ENCODE measurements at places on chromosomes 3 and 15.

DNA sequence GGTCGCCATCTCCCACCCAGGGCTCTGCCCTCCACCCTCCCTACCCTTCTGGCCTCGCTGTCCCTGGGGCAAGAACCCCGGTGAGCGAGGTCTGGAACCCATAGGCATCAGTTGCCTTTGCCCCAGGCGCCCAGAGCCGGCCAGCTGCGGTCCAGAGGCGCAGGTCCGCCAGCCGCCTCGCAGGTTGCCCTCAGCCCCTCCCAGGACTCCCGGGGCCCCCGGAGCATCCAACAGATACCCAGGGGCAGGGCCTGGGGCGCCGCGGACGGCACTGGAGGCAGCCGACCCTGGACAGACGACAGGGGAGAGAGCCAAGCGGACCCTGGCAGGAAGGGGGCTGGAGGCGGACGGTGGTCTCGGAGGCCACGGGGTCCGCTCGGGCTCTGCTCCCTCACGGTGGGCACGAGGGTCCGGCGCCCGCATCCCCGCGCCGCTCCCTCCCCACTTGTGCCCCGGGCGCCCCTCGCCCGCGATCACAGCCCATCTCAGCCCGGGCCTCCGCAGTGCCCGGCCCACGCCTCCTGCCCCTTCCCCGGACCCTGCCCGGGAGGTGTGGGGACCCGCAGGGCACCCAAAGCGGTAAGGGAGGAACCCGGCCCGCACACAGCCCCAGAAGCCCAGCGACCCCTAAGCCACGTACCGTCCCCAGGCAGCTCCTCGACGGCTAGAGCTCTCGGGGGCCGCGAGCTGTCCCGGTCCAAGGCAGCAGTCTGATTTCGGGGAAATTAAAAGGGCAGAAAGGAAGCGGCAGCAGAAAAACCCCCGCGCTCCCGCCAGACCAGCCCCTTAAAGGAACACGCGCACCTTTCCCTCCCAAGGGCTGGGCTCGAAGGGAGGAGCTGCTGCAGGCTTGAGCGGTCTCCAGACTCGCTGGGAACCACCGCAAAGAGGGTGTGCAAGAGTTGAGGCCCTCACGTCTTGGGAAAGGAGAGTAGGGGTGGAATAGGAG, at the start of gene HAPLN3:
TSS of gene HAPLN3 (minus strand) at position 726 of the 949 bp plus-strand sequence. CDS start 8,246 bp downstream, outside the sequence.
- peak; percentile 46 for DNase-seq

GRCh38 chr3:127152684-127153505, 40.0 kb upstream of the PRR23E start:
- DNase-seq = no peak

DNA sequence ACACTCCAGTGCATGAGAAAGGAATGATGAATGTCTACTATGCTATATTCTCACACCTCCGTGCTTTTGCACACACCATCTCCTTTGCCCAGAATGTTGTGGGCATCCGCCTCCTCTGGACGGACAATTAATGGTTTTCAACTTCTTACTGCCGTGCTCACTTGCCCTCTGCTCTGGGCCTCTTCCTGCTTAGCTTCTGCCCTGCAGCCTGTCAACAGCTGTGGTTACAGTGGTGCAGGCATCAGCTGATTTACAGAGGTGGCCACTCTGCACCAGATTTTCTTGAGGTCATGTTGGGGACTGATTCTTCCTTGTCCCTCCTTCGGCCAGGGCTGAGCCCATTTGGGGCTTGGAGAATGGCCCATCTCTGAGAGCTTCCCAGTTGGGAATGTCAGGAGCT, 56.5 kb upstream of the TMEM115 start:
- DNase-seq = no peak

DNA sequence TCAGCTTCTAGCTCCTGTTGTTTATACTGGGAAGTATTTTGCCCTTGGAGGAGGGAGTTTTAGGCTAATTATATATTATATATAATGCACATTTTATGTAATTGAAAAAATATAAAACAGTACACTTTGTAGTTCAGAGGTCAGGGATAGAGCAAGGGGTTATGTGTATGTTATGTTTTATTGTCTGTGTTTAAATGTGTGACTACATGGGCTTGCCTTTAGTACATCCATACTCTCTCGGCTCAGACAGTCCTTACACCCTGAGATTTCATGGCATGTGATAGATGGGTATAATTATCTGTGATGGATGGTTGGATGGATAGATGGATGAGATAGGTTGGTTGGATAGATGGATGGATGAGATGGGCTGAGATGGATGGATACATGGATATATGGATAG, 17.4 kb upstream of the ST3GAL6 start:
- no peak for DNase-seq

DNA sequence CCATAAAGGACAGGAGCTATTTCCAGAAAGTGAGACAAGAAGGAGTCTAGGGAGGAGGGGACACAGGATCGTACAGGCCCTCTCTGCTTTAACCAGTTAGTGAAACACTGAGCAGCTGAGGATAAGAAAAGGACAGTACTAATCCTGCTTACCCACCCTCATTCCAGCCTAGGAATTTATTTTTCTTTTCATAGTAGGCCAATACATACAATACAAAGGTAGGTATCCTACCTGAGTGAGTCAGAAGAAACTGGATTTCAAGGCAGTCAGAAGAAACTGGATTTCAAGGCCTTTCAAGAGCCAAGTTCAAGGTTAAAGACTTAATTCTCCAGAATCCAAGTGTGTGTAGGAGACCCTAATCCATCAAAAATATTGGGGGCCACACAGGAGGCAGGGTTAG, 65.3 kb downstream of the EOMES start:
- DNase-seq = no peak

- DNase-seq = no peak
Observed at GRCh38 chr3:161244538-161244937, 23.4 kb downstream of the NMD3 start.
